Hematopoietic multipotent progenitor cell treated with erythropoietin and hydrocortisone succinate and interleukin-3 and kit ligand, for 8 days (in vitro differentiated cells): ENCODE measurements at places on chromosomes 12 and 14.
A peak's percentile ranks its signal among the peaks of the same experiment; 100 is the strongest.

DNA sequence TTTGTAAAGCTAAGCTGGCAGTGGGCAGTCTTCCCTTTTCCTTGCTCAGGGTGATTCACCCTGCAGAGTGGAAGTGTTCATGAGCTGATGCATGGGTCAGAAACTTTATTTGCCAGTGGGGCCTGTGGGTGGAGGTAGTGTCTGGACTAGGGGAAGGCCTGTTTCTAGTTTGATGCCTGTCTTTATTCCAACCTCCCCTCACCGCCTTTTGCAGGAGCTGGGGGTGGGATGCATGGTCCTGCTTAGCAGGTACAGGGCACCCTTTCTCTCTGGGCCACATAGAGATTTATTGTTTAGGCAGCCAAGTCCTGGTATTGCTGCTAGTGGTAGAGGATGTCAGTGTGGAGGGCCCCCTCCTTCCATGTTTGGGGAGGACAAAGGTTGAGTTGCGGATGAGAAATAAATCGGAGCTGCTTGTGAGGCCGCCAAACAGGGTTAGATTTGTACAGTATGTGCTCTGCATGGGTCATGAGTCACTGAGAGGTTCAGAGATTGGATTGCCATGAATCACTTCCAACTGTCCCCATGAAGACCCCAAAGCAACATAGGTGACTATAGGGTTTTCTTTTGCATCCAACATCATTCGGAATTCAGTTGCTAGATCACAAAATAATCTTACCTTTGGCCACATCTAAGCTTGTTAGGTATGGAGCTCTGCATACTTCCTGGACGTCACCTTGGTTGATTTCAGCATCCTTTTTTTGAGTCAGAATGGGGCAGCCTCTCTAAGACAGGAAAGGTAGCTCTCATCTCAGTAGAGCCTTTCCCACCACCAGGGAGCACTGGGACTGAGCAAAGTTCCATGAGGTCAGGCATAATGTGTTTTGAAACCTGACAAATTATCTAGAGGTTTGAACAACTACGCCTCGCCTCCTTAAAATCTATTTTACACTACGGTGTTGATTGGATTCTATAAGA lies 8.8 kb downstream of the SMOC1 start:
- no peak for DNase-seq

- DNase-seq, result no peak
Observed at GRCh38 chr12:109295764-109296425, 13.2 kb downstream of the FOXN4 start.

DNA sequence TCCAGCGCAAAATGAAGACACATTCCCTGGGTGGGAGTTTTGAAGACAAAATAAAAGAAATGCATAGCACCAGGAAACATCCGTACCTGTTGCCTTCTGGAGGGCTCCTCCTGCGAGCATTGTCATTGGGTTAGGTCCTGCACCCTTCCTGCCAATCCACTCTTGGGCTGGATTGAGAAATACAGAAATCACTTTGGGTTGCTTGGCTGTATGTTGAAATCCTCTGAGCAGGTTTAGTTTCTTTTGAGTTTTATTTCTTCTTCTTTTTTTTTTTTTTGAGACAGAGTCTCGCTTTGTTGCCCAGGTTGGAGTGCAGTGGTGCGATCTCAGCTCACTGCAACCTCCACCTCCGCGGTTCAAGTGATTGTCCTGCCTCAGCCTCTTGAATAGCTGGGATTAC lies 67.6 kb downstream of the ARF6 start:
- no peak for DNase-seq

GRCh38 chr12:685388-685787 lies 22.1 kb upstream of the NINJ2 start:
- peak; percentile 28 for DNase-seq

GRCh38 chr14:74505831-74506230 lies 12.3 kb downstream of the ISCA2 start:
- DNase-seq, result no peak

DNA sequence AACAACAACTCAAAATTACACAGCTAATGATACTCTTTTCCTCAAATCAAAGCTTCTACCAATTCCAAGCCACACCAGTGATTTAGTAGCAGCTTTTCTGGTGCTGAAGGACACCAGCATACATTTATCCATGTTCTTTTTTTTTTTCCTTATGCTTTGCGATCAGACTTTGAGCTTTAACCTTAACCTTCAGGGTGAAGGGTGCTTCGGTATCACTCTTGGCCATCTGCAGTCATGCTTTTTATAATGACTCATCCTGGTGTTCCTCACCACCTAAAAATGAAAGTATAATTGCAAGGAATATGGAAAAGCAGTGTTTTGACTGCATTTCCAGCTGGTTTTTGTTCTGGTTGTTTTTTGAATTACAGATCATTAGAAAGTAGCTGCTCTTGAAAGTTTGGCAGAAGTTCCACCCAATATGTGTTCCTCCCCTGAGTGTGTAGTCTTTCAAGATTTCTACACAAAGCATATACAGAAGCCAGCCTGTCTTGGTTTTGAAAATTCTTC lies 1.3 kb upstream of the SLC41A2 start:
- peak; percentile 9 for DNase-seq

GRCh38 chr14:85250414-85251189 lies 279.3 kb upstream of the FLRT2 start:
- DNase-seq, result no peak

DNA sequence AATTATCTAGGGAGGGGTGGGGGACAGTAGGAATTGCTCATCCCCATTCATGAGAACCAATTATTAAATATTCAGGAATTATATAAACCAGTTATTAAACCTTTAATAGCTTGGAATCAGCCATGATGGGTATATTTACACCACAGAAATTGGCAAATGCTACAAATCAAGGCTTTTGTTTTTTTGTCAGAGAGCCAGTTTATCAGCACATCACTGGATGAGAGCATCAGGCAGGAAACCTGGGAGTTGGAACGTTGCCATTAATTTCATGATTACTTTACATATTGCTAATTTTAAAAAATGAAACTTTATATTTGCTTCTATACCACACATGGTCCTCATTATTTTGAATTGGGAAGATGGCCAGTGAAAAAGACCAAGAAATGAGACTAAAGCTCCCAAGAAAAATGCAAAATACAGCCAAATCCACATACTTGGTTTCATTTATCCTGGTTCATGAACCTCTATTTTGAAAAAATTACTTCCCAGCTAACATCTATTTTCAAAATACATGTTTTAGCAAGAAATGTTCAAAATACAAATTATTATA lies 48.4 kb downstream of the ATL1 start:
- DNase-seq, result no peak

DNA sequence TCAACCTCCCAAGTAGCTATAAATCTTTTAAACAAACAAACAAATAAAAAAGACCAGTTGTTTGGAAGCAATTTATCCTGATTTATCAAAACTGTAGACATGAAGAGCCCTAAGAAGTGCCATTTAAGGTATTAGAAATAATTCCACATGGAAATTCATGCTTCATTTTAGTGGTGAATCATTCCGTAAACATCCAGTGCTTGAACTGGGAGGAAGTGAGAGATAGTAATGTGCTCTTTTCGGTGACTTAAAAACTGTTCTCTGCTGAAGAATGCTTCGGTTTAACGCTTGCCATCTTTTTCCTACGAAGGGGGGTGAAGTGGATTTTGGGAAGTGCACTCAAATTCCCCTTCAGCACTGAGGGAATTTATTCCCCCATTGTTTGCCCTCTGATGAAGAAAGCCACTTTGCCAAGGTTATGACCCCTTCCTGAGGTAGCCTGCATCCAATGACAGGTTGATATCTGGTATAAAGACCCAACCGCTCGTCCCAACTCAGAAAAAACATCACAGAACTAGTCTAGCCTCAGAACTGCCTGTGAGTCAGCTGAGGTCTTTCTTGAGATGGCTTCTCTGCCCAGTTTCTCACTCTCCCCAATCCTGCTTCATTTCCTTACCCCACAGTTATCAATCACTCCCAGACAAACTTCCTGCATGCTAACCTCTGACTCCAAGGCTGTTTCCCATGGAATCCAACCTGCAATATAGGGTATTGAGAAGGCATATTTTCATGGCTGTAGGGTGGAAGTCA lies 244.1 kb downstream of the AEBP2 start:
- no peak for DNase-seq

GRCh38 chr14:92185559-92185958 lies 63.8 kb downstream of the CPSF2 start:
- no peak for DNase-seq

DNA sequence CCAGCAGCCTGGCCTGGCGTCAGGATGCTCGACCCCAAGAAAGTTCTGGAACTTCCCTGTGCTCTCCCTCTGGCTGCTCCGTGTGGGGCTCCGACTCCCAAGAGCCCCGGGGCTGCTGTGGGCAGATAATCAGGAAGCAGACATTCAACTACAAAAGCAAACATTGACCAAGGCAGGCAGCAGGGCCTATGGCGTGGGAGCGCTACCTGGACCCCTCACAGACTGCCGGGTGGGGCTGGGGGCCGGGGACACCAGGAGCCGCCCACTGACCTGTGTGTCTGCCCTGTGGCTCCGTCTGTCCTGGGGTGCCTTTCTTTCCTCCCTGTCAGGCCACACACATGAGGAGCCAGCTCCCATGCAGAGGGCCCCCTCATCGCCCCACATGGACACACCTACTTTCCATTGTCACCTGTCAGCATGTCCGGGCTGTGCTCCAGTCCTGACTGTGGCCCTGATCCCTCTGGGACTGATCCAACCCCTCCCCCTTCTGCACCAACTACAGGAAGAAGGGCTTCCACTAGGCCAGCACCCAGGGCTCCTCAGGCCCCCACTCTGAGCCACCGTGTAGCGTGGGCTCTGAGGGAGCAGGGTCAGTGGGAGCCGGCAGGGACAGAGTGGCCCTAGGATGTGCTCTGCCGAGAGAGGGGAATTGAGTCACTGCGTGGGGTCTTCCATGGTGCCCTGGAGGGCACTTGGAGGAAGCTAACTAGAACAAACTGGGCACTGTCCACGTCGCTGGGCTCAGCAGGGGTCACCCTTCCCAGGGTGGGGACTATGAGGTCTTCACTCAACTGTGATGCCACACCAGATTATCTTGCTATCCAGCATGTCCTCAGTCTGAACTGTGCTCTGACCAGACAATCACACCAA lies 215.4 kb upstream of the C14orf180 start:
- no peak for DNase-seq

- DNase-seq, result no peak
Observed at GRCh38 chr14:42437809-42438208, 831.1 kb downstream of the LRFN5 start.

DNA sequence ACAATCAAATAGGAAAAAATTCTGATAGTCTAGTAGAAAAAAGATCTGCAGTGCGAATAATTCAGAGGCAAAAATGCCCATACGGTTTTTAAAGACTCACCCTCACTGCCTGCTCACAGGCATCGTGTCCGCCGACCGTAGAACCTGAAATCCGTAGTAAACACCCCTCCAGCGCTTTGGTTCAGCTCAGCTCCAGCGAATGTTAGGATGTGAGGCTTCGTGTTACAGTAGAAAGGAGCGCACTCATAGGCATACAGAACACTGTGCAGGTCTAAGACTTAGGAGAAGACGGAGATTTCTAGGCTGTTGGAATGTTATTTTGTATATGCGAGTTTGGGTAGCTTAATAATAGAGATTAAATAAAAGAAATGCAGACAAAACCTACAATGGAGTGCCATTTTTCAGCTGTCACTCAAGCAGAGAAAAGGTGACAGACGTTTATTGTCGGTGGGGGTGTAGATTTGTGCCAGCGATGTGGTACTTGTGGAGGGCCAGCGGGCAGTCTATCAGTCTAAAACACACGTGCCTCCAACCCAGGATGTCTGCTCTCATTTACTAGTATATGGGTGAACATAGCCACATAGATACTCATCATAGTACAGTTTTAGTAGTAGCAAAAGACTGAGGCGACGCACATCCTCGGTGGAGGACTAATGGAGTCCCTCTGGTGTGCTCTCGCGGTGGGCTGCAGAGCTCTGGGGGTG lies 25.7 kb downstream of the SFSWAP start:
- DNase-seq, result no peak

DNA sequence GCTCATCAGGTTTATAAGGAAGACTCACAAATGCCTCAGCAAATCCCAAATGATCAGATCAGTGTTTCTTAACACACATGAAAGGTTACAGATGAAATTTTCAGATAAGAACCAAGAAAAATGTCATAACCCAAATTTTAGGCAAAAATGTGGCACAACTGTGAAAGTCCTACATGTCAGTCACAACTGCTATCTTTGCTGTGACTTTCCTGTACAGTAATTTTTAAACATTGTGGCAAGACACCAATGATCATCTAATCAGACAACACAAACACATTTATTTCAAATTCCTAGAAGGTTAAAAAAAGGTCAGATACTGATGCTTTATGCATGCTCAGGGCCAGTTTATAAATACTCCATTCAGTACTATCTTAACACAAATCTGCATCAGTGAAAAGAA lies 31.1 kb downstream of the NUDT4 start:
- no peak for DNase-seq

DNA sequence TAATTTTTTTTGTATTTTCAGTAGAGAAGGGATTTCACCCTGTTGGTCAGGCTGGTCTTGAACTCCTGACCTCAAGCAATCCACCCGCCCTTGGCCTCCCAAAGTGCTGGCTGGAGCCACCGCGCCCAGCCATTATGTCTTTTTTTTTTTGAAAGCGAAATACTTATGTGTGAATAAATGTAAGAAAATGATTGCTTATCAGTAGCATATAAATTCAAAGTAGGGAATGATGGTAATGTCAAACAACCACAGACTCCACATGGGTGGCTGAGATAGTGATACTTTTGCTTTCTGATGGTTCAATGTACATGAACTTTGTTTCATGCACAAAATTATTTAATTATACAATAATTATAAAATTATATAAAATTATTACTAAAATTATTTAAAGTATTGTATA lies 75.8 kb downstream of the PAPLN start:
- peak; percentile 79 for DNase-seq
